Mucosa of gallbladder (tissue), 1 donor: ENCODE measurements at places on chromosomes 12 and 14. TPM values are rescaled to one million over a fixed set of nuclear protein-coding genes. Genes with fewer than 3 reads are reported as not detected.

CLMN gene
- total RNA-seq: 63.5 TPM

DNA sequence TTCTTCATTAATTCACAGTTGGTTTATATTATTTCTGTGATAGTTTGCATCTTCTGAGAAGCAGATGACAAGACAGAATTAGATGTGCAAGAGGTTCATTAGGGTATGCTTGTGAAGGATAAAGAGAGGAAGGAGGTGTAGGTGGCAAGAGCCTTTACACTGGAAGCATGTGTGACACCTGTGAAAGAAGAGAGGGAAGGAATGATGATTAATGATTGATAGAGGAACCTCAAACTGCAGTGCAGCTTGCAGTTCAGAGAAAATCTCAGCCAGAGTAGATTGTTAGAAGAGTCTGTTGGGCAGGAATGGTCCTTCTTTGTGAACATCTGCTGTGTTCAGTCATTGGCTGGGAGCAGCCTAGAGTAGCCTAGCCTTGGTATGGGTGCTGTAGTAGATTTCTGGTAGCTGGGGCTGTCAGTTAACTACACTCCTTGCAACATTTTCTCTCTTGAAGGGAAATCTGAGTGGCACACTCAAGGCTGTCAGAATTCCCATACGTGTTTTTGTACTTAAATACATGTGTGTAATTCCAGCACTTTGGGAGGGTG is 9.0 kb downstream of the RCOR1 start:
- DNase-seq: no peak

DNA sequence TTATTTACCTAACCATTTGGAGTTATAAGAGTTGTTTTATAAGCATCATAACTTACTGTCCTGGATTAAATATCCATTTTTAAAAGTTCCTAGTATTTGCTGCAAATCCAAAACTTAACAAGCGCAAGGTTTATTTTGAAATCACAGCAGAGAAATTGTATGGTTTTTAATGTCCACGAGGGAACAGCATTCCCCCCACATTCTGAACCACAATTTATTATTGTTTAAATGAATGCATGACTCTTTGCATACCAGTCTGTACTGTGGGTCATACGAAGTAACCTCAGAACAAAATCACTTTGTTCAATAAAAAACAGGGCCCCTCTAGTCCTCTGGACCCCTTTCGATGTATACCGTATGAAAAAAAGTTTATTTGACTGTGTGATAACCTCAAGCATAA is 75.9 kb downstream of the DACT1 start:
- DNase-seq: no peak

- DNase-seq: no peak
Measured at GRCh38 chr14:79630288-79630960, 580.9 kb downstream of the DIO2 start.

CLEC14A gene
- total RNA-seq: 18.6 TPM

DPPA3 gene
- total RNA-seq: not detected

- no peak for DNase-seq
Measured at GRCh38 chr14:89619596-89619995, 202.6 kb upstream of the FOXN3 start.
